ENCODE measurements at places on chromosomes 1 and 21. TPM values are rescaled to one million over a fixed set of nuclear protein-coding genes. Genes with fewer than 3 reads are reported as not detected.

The IKBKE gene
- 9.6 TPM for total RNA-seq

The PRAMEF11 gene
- total RNA-seq = not detected

The ALPL gene
- total RNA-seq = 0.36 TPM

The MROH7 gene
- 0.73 TPM for total RNA-seq

The WNT2B gene
- 4.7 TPM for total RNA-seq

The STUM gene
- total RNA-seq = under 0.01 TPM

The METTL13 gene
- 20.5 TPM for total RNA-seq
